NT2/D1 (cell line): ENCODE measurements at places on chromosomes 7 and 10.

DNA sequence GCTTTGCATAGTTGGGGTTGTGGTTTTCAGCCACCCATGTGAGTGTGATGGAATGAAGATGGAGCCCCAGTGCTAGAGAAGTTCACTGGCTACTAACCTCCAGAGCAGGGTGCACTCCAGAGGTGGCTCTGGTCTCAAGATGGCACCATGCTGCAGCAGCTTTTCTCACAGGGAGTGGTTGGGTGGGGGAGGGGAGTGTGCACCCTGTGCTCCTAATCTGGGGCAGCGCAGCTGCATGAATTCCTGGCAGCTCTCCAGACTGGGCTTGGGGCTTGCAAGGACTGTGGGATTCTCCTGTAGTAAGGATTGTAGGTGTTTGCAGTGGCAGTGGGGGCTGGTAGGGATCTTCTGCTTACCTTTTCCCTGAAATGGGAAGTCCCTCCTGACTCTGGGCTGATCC is 23.7 kb downstream of the PHTF2 start:
- no peak for DNase-seq

- DNase-seq = no peak
Measured at GRCh38 chr7:20235288-20235687, 18.1 kb upstream of the MACC1 start.

DNA sequence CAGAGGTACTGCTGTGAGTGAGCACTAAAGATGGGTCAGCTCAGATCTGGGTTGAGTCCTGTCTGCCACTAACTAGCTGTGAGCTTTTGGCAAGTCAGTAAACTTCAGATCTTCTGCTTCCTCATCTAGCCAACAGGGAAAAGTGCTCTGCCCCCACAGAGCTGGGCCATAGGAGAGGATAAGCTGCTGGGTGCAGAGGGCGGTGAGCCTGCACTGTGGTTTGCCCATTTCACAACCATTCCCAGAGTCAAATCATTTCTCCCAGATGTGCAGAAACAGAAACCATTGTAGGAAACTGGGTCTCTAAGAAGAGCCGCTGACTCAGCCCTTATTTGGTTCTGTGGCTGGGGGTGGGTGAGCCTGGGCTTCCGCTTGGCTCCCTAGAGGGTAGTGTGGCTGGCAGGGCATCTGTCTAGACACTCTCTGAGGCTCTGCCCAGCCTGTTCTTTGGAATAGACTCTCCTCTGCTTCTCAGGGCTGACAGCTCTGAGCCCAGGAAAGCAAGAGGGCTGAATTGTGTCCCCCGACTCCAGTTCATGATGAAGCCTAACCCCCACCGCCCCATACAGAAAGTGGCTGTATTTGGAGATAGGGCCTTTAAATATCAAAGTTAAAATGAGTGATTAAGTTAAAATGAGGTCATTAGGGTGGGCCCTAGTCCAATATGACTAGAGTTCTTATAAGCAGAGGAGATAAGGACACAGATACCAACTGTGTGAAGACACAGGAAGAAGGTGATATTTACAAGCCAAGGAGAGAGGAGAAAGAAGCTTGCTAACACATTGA is 29.5 kb upstream of the ARHGAP22 start:
- no peak for DNase-seq

DNA sequence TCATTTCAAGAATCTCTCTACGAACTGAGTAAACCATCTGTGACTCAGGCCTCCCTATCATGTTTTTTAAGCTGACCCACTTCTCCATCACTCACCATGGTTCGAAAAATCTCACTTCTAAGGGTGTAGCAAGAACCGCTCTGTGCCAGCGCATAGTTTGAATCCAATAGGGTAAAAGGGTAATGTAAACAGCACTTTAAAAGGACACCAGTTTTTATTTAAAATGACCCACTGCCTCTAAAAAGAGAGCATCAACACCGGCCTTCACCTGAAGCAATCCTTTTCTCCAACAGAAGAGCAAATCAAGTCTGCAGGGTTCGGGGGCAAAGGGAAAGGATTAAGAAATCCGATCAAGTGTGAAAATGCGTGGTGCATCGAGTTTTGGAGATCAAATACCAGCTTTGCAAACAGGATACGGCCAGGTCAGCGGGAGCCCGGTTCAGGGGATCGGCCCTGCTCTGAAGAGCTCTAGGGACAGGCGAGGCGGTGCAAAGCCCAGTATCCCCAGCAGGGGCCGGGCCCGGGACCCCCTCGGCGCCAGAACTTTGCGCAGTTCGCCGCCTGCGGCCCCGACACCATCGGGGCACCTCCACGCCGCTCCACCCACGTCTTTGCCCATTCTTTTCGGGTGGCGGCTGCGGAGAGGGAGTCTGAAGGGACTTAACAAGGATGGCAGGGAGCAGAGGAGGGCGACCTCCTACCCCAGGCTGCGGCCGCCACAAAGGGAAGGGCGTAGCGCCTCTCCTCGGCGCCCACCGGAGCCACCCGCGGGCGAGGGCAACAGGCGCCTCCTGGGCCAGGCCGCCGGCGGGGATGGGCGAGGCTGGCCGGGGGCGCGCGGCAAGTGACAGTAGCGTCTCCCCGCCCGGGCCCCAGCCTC is 842 bp downstream of the NMT2 start:
- peak; percentile 42 for DNase-seq

- DNase-seq = no peak
Measured at GRCh38 chr10:132183046-132183445, 3.7 kb upstream of the DPYSL4 start.

DNA sequence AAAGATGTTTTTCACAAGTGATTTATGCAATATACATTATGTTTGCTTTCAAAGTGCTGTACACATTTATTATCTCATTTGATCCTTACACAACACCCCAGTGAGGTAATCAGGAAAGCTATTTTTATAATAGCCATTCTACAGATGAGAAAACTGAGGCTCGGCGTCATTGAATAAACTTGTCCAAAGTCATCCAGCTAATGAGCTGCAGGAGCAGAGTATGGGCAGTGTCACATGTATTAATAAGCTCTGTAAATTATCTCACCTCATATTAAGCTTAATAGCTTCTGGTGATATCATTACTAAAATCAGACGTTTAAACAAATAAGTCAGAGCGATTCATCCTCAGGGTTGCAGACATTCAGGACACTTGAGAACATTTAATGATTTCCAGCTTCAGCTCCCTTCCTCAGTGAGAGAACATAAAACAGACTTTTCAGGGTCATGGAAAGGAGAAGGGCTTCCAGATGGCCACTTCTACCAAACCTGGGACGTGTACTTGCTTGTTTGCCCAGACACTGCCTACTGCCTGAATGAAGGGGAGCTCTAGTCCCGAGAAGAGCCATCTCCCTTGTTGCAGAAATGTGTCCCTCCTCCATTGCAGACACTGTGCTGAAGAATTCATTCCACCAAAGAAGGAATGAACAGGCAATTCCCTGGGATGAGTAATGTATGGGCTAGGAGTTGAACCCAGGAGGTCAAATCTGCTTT is 20.5 kb upstream of the FZD1 start:
- DNase-seq = no peak

GRCh38 chr10:45550903-45551786 is 121.4 kb downstream of the ZFAND4 start:
- DNase-seq = no peak

- DNase-seq = no peak
Measured at GRCh38 chr10:124183617-124184016, 90.2 kb upstream of the CHST15 start.

DNA sequence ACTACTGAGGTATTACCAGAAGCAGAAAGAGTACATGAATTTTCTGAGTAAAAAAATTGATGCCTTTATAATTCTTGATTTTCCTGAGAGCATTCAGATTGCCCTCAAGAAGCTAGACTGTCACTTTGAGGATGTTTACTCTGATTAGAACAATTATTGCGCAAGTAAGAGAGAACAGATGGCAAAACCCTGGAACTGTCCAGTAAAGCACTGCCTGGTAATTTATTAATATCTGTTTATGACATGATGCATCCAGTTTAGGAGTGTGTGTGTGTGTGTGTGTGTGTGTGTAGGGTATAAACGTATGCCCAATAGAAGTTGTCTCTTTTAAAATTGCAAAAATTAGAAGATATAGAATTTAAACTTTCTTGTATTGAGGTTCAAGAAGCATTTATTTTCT is 379.7 kb downstream of the PHTF2 start:
- DNase-seq = no peak

GRCh38 chr10:121797490-121797889 is 130.3 kb downstream of the ATE1 start:
- DNase-seq = no peak

GRCh38 chr7:142855756-142856564 is 1.1 kb downstream of the EPHB6 start:
- no peak for DNase-seq
